ENCODE measurements at places on chromosomes 11 and 22.

- peak; percentile 37 for DNase-seq
Measured at GRCh38 chr11:76419896-76420295, 24.9 kb upstream of the EMSY start.

- DNase-seq, result no peak
Measured at GRCh38 chr11:28615542-28615941, 507.4 kb downstream of the METTL15 start.

DNA sequence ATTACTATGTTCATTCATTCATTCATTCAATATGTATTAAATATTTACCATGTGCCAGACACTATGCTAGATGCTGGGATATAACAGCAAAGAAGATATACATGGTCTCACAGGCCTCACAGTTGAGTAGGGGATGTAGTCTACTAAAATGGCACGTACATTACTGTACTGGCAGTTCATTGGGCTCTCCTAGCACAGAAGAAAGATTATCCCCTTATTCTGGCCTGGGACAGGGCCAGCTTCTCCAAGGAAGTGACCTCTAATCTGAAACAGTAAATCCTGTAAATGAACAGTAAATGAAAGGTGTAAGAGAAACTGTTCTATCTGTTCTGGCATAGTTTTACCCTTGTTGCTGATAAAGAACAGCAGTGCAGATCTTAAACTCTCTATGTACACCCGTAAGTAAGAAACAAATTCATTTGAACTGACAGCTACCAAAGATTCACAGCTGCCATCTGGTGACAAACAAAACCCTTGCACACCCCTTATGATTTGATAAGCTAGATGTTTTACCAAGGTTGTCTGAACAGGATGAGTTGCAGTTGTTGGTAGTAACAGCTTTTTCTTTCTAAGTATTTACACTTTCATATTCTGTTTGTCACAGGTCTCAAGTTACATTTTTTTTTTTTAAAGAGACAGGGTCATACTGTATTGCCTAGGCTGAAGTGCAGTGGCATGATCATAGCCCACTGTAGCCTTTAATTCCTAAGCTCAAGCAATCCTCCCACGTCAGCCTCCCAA lies 263.1 kb downstream of the TMEM135 start:
- no peak for DNase-seq

DNA sequence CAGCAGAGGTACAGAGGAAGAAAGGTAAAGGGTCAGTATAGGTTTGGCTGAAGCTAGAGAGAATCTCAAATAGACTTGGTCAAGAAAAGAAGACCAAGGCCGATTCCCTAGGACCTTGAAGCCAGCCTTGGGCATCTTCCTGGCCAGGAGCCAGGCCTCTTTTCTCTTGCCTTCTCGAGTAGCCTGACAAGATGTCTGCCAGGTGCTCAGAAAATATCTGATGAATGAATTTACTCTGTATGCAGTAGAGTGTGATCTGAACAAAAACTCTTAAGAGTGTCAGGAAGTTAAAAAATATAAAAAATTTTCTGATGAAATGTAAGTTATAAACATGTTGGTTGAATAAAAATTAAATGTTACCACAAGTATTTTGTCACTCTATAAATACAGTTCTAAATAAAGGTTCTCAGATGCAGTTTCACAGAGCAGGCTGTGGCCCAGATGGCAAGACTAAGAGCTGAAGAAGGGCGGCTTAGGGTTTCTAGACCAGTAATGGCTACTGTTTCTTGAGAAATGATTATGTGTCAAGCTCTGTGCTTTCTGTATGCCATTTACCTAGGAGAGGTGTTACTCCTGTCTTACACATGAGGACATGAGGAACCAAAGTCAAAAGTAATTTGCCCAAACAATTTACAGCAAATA lies 98.1 kb downstream of the ATXN10 start:
- no peak for DNase-seq

- DNase-seq, result no peak
Measured at GRCh38 chr11:116413301-116414242, 359.2 kb downstream of the BUD13 start.
